ENCODE measurements at places on chromosomes 5 and 9.

- no peak for DNase-seq
These were observed 53.2 kb upstream of the SMIM32 start for GRCh38 chr5:136246122-136246521.

GRCh38 chr5:1383886-1384401, 39.0 kb upstream of the CLPTM1L start:
- no peak for DNase-seq

GRCh38 chr9:104780796-104781395, 17.0 kb downstream of the NIPSNAP3B start:
- no peak for DNase-seq

GRCh38 chr5:172558076-172558976, 82.7 kb upstream of the NEURL1B start:
- DNase-seq = no peak

DNA sequence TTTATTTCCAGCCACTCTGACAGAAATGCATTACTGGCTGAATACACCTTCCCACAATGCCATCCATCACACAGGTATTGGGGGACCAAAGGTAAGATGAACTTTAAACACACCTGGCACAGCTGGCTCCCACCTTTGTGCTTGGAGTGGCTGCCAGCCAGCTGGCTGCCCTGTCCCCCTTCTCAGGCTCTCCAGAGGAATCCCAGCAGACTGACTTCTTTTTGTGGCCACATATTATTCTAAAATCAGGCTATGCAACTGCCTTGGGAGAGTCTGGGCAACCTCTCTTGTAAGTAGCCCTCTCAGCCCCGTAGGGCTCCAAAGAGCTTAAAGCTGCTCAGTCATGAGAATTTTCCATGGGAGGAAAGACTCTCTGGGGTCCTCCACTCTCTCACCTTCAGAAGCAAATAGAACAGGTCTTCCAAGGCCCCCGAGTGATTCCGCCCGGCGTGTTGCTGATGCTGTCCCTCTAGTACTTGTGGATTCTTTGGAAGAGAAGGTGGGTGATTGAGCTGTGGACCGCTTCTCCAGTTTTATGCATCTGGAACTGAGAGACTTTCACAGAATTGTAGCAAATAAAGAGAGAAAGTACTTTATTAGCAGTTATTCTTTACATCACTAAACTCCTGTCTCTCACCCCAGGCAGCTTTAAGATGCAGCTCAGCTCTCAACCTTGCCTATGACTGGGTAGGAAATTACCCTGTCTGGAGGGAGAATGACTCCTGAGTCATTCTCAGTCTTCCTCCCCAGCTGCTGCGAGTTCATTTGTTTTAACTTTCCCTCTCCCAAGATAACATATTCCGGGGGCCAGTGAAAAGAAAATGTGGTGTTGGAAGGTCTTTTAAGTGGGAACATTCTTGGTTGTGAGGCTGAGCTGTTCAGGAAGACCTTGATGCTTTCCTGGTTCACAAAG, 159.4 kb upstream of the PITX1 start:
- no peak for DNase-seq
